Osteocyte (in vitro differentiated cells): ENCODE measurements at places on chromosomes 5 and 9.

DNA sequence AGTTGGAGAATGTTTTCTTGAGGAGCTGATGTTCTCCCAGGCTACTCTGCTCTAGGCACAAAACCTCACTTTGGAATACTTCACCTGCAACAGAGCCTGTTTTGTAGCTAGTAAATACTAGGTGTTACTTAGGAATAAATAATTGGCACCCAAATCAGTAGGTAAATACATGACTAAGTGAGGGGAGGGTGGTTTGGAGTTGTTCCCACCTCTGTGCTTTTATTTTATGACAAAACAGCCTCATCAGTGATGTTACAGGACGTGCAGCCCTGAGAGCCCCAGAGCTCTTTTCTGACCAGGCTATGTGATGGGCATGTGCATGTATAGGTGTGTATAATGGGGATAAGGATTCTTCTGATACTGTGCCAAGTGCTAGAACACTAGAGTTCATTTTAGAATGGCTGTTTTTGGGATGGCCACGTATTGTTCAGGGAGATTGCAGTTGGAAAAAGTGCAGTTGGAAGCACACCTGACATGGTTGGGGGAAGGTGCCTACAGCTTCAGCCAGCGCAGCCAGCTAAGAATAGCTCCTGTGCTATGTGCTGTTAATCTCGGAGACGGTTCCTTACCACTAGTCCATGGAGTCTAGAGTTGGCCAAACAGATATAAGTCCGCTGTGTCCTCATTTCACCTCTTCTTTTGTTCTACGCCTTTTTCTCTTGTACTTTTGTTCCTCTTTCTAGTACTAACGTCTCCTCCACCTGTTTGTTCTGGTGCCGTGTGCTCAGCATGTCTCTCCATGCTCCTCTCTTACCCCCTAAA, 284.7 kb downstream of the FANCC start:
- DNase-seq, result no peak

DNA sequence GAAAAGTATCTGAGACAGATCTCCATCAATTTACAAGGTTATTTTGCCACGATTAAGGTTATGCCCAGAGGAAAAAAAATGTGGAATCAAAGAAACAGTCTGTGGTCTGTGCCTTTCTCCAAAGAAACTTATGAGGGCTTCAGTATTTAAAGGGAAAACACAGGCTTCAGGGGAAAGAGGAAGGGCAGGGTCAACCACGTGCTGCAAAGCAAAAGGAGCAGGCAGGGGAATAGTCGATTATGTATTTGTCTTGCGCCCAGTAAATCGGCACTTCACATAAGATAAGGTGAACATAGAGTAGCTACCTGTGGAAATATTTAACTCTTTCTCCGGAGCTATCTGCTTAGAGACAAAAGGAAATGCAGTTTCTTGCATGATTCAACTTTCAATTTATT, 343.7 kb downstream of the RAB3C start:
- DNase-seq, result no peak

- no peak for DNase-seq
Observed at GRCh38 chr5:57653636-57654290, 171.2 kb upstream of the ACTBL2 start.

DNA sequence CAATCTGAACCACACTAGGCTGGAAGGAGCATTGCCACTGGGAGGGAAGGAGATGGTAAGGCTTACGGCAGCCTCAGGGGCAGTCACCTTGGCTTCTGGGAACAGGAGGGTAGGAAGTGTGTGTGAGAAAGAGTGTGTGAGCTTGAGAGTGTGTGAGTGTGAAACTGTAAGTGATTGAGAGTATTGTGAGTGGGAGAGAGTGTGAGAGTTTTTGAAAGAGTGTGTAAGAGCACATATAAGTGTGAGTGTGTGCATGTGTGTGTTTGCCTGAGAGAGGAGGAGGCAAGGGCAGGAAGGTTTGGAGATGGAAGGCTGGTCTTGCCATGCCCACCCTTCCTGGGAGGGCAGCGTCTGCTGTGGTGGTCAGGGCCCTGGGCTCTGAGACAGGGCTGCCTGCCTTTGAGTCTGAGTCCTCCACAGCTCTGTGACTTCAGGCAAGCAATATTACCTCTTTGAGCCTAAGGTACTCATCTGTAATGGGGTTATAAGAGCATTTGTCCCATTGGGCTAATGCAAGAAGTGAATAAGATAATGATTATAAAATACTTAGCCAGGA, 51.9 kb upstream of the BOD1 start:
- DNase-seq, result no peak

- DNase-seq, result no peak
Observed at GRCh38 chr9:1337169-1337568, 287.0 kb downstream of the DMRT2 start.

GRCh38 chr9:16708656-16709435, 161.6 kb downstream of the BNC2 start:
- no peak for DNase-seq

DNA sequence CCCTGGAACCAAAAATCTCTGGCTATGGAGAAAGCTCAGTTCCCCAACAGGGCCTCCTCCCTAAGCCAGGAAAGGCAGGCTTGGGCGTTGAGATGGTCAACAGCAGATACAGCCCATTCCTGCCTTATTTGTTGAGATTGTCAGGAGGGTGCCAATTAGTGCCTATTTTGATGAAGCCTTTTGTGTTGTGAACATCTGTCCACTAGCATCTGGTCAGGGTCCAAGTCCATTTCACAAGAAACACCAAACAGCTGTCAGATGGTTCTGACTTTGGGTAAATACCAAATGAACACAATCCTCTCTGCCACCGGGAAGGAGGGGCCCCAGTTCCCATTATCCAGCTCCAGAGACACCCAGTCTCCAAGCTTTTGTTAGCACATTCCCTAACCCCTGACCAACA, 19.9 kb downstream of the SEMA6A start:
- no peak for DNase-seq

DNA sequence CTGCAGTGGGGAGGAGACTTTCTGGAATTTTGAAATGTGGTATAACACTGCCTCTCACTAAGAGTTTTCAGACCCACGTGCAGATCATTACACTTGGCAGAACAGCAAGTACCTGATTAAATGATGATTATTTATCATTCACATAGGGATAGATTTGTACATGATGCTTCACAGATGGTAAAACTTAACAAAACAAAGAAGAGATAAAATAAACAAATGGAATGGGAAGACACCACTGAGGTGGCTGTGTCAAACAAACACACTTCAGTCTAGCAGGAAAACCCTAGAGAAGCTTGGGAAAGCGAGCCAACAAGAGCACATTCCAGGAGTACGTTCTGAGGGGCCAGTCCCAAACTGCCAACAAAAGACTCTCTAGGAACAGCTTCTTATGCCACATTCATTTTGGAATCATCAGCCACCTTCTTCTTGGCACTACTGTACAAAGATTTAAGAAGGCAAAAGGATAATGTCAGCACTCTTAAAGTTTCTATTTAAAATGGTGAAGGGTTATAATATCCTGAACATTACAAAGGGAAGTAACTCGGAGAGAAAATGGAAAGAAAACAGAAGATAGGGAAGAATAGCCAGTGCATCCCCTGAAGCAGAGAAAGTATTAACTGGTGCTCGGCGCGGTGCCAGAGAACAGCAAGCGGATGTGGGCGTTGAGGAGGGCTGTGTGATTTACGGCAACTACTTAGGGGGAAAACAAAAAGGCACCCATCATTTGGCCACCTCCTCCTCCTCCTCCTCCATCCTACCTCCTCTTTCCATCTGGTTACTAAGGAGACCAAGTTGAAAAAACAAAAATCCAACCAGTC, 1.6 kb downstream of the MED27 start:
- no peak for DNase-seq

GRCh38 chr5:172417130-172417841, 37.0 kb downstream of the SH3PXD2B start:
- DNase-seq, result no peak

- DNase-seq, result no peak
Observed at GRCh38 chr9:108761655-108762347, 94.0 kb downstream of the ACTL7B start.

- no peak for DNase-seq
Observed at GRCh38 chr5:148957591-148958202, 105.2 kb downstream of the SH3TC2 start.

- no peak for DNase-seq
Observed at GRCh38 chr5:35356725-35357124, 126.4 kb upstream of the PRLR start.

- DNase-seq, result no peak
Observed at GRCh38 chr9:98317134-98317857, 61.8 kb upstream of the TBC1D2 start.

GRCh38 chr5:33850100-33850594, 41.6 kb downstream of the ADAMTS12 start:
- DNase-seq, result no peak

- no peak for DNase-seq
Observed at GRCh38 chr5:79963261-79964061, 27.6 kb downstream of the MTX3 start.

GRCh38 chr9:108863891-108864290, 1.8 kb downstream of the ACTL7A start:
- no peak for DNase-seq

DNA sequence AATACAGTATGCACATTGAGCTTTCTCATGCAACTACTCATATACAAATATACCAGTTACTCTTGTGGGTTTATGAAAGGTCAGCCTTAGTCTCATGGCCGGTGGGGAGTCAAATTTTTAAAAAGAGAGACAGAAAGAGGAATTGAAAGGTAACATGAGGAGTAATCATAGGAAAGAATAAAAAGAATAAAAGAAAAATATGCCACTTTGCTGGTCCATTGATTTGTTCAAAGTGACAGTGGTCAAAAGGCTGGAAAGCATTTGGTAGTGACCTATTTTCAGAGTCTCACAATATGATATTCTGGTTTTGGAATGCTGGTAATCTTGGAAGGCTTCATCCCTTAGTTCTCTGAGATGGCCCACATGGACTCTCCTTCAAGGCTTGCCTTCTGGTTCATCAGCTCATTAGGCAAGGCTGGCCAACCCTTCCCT, 67.0 kb downstream of the ZNF366 start:
- DNase-seq, result no peak

DNA sequence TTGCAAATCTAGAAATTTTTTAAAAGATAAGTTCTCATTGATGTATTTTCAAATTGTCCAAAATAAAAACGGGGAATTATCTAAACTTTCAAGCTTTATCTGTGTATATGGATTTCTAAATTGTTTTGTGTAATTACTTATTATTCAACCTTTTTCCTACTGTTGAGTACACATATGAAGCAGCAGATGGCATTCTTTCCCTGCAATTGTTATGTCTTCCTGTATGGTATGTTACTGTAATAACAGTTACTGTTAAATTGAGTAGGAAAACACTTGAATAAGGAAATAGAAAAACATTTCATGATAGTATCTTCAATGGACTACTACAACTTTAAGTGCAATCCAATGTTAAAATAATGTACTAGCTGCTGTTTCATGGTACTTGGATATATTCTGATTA, 124.8 kb downstream of the RANBP17 start:
- no peak for DNase-seq

GRCh38 chr5:71974165-71974564, 133.1 kb upstream of the MAP1B start:
- DNase-seq, result no peak

DNA sequence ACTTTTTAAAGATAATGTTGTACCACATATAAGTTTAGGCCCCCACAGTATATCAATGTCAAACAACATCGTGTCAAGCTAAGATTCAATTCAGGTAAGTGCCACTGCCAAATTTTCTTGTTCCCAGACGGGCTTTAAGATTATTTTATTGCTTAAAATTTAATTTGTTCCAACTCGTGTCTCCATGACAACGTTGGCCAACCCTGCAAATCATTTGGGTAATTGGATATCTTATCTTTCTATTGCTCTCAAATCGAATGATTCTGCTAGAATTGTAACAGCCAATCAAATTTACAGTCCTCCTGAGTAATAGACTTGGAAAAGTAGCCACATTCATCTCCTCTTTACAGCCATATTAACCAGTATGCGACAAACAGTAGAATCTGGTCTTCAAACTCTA, 19.5 kb downstream of the TLE1 start:
- no peak for DNase-seq

GRCh38 chr9:126261584-126262356, 64.9 kb upstream of the MVB12B start:
- no peak for DNase-seq

DNA sequence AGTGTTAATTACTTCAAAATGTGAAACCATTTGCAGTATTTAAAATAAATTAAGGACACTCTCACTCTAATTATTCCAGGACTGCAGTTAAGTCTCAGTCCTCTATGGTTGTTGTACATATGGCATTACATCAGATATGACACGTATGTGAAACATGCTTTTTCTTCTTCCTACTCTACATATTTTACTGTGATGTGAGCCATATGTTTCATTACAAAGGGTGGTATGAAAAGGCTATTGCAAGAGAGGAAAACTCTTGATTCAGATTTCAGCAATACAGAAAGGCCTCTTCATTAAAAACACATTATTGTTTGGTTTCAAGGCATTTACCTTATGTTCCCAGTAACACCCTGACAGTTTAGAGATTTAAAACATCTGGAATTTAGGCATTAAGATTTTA, 964.5 kb upstream of the DMAC1 start:
- DNase-seq, result no peak

GRCh38 chr9:73153793-73154227, 2.1 kb downstream of the ANXA1 start:
- no peak for DNase-seq

- DNase-seq, result peak; percentile 67
Observed at GRCh38 chr5:1662559-1663085, 137.0 kb downstream of the MRPL36 start.

DNA sequence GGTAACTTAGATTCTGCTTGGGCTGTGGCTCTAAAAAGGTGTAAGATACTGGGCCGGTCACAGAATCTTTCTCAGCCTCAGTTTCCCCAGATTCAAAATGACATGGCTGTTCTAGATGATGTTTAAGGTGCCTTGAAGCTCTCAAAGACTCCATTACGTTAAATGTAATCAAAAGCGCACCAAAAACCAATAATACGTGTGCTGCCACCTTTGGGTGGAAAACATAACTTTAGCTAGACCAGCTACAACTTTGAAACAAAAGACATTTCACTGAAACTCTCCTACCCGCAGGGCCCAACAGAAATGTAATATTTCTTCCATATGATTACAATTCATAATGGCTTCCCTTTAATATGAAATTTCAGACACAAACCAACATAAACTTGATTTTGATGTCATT, 35.0 kb upstream of the PCSK5 start:
- DNase-seq, result no peak
